ENCODE measurements at places on chromosomes 12 and 14.

DNA sequence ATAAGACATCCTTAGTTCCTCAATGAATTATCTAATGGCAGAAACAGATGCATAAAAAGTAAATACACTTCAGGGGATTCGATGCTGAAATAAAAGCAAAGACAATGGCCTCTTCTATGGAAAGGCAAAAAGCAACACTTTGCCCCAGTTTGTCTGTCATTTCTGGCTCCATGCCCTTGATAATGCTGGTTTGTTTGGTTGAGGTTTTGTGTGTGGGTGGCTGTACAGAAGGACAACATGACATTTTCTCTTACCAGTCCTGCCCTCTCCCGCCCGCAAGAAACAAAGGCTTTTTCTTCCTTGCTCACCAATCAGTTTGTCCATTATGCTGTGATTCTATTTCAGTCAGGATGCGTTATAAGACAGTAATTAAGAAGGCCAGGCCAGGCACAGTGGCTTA is 18.1 kb upstream of the WDR89 start:
- no peak for DNase-seq

- no peak for DNase-seq
Observed at GRCh38 chr14:31560759-31561154, 447 bp upstream of the NUBPL start.

DNA sequence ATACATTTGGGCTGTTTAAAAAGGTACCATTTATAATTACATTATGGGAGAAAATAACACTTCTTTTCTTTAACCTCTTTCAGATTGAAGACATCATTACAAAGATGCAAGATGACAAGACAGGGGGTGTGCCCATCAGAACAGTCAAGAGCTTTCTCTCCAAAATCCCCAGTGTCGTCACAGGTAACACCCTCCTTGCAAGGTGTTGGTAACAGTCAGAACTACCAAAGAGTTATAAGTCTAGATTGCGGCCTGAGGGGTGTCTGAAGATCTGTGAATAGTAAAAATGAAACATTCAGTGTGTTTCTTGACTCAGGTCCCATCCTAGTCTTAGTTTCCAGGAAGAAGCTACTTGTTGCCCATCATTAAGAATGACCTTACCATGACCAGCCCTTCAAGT is 419.8 kb downstream of the RGS6 start:
- DNase-seq: no peak

- DNase-seq: no peak
Observed at GRCh38 chr12:87119713-87120112, 863.5 kb upstream of the MGAT4C start.

DNA sequence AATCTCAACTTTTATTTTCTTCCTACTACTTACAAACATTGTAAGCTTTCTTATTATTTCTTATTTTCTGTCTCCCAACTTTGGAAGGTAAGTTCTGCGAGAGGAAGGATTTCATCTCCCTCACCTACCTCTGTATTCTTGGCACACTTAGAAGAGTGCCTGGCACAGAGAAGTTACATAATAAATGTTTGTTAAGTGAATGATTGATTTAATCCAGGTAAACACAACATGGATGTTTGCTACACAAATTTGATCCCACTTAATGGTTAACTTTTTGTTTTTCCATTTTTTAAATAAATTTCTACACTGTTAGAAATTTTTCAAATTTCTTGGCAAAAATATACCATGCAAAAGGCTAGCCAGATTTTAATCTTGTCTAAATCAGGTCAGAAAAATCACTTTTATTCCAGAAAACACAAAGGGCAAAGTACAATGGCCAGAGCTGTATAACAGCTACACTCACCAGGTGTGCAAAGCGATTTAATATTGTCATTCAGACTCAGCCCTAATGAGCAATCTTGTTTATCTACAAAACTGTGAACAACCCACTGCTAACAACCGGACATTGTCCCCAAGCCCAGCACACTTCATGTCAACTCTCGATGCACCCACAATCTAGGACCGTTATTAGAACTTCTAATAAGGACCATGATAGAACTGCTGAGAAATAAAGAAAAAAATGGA is 222.1 kb upstream of the EEA1 start:
- DNase-seq: no peak

DNA sequence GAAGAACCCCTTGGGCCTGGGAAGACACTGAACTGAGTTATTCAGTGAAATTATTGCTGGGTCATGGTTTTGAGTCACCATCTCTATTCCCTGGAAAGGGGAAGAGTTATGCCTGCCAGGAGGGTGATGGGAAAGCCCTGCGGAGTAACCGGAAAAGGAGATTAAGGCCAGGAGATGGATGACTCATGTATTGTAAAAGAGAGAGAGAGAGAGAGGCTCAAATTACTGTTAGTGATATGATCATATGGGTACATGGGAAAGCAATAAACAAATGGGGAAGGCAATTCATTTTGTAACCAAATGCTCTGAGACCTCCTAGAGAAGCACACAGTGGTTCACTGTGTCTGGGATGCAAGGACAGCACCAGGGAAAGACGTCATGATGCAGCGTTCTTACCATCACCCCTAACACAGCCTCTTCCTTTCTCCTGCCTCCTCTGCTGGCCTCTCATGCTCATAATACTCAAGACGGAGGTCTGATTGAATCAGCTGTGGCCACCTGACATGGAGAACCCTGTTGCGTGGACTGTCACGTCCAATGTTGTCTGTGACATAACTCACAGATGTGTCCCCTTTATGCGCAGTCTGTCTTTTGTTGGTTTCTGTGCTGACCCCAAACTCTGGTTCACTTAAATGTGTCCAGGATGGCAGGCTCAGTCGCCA is 243.7 kb downstream of the TMEM132D start:
- no peak for DNase-seq

GRCh38 chr12:130119241-130119861 is 42.9 kb upstream of the FZD10 start:
- DNase-seq: no peak

DNA sequence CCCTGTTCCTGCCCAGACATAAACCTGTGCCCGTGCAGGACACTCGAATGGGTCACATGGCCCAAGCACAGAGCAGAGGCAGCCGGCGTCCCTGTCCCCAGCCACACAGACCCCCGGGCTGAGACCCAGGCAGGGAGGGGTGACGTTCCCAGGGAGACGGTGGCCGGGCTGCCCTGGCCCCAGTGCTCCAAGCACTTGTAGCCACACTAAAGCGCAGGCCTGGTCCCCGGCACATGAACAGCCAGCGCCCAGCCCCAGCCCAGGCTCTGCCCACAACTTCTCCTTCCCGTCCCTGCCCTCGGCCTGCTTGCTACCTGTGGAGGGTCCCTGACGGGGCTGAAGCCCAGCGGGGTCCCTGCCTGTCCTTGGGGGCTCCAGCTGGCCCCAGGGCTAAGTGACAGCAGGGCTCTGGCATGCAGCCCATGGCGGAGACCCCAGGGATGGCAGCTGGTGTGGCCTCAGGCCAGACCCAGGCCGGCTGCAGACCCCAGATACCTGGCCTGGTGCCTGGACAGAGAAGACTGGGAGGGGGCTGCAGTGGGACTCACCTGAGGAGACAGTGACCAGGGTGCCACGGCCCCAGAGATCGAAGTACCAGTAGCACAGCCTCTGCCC is 338.4 kb downstream of the TMEM121 start:
- DNase-seq: no peak

DNA sequence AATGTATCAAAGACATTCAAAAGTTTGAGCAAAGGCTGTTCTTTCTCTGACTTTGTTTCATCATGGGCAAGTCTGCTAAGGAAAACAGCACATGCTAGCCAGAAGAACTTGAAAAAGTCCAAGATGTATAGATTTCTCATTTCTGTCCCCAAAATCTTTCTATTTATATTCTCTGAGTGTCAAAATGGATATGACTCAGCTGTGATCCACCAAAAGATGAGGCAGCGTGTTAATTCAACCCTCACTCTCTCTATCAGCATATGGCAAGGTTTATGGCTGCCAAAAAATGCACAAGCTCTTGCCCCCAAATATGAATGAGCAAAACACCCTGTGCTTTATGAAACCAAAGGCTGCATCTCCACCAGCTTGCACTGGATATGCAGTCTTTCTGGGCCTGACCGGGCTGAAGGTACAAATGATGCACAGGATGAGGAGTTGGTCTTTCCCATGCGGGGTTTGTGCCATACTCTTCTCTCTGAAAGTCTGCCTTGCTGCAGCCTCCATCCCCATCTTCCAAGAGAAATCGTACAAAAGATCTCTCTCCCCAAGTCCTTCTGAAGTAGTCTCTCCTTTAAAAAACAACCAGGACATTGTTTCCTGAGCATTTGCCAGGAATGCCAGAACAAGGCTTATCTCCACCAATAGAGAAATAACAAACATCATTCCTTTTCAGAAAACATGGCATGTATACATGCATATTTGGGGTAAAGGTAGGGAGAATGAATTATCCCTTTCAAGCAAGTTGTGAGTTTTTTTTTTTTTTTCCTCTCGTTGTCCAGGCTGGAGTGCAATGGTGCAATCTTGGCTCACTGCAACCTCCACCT is 203.4 kb downstream of the TMX1 start:
- no peak for DNase-seq

DNA sequence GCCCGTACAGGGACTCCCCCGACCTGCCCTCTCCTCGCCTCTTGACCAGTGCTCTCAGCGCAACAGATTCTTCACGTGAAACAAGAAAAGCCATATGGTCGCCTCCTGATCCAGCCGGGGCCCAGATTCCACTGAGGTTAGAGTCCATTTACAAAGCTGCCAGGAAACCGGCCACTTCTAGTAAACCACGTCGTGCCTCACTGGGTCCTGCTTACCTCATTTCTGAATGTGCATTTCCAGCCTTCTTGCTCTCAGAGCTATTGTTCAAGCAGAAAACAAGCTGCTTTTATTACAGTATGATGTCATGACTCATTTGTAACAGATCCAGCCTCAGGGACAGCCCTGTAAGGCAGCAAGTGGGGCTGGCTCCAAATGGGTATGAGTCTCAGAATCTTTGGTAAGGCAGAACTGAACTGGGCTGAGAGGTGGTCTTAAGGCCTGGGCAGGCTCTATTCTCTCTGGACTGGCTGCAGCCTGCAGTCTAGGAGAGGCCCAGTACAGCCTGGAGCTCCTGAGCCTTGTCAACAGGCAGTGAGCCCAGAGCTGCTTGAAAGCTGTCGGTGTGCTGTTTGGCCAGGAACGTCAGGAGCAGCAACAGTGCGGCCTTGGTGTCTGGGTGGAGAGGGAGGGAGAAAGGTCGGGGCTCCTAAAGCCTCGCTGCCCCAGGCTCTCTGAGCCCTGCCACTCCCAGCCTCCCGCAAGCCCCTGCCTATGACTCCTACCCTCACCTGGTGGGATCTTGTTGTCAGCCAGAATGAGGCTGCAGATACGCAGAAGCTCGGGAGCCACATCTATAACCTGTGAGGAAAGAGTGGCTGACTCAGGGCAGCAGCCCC is 8.3 kb downstream of the REC8 start:
- DNase-seq: no peak

- DNase-seq: no peak
Observed at GRCh38 chr12:127579446-127579845, 687.5 kb upstream of the TMEM132C start.

DNA sequence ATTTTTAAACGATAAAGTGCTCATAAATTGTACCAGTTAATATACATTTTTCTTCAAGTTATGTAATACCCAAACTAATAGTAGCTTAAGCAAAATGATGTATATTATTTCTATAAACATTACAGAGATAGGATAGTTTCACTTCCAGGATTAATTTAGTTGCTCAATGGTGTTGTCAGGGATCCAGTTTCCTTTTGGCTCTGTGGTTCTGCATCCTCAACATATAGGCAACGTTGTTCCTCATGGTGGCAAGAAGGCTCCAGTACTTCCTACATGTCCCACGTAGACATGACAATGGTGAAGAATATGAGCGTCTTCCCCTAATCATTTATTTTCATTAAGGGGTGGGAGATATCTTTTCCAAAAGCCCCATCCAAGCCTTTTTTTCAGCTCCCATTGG is 60.7 kb upstream of the DCD start:
- no peak for DNase-seq

DNA sequence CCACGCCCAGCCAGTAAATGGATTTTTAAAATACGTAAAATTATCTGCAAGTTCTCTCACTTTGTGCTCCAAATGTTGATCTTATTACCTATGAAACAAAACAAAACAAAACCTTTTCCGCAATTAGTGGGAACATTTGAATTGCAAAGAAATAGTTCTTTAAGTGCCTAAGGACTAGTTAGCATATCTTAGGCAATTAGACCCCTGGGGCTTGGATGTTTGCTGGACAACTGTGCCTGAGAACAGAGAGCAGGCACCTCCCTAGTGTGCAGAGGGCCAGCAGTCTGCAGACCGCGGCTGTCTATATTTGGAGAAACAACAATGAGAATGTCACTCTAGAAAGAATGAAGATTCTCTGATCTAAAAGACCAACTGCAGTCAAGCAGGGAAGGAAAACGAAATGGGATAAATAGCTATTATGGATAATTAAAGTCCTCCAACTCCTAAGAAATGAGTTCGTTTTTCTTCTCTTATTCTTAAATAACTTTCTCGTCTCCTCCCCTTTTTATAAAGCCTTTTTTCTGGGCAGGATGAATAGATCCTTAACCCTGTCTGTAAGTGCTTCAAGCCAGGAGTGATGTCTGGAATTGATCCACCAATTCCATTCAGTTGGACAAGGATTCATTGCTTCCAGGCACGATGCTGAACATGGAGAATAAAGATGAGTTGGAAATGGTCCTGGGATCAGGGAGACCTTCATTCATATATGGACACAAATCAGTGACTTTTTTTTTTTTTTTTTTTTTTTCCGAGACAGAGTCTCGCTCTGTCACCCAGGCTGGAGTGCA is 16.2 kb downstream of the SLC17A8 start:
- DNase-seq: no peak

DNA sequence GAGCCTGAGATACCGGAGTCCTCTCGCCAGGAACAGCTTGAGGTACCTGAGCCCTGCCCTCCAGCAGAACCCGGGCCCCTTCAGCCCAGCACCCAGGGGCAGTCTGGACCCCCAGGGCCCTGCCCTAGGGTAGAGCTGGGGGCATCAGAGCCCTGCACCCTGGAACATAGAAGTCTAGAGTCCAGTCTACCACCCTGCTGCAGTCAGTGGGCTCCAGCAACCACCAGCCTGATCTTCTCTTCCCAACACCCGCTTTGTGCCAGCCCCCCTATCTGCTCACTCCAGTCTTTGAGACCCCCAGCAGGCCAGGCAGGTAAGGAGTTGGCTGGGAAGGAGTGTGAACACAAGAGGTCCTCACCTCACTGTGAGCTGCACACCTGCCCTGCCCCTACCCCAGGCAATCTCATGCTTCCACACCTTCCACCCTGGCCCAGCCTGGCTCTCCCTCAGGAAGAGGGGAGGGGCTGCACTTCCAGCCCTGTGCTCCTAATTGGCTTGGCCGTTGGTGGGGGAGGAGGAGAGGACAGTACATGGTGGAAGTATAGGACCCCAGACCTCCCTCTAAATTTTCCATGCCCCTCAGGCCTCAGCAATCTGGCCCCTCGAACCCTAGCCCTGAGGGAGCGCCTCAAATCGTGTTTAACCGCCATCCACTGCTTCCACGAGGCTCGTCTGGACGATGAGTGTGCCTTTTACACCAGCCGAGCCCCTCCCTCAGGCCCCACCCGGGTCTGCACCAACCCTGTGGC is 6.2 kb downstream of the C1QL4 start:
- no peak for DNase-seq

All from T-cell (primary cell).